Stimulated activated naive CD4-positive, alpha-beta T cell (primary cell): ENCODE measurements at places on chromosomes 13 and 19.

DNA sequence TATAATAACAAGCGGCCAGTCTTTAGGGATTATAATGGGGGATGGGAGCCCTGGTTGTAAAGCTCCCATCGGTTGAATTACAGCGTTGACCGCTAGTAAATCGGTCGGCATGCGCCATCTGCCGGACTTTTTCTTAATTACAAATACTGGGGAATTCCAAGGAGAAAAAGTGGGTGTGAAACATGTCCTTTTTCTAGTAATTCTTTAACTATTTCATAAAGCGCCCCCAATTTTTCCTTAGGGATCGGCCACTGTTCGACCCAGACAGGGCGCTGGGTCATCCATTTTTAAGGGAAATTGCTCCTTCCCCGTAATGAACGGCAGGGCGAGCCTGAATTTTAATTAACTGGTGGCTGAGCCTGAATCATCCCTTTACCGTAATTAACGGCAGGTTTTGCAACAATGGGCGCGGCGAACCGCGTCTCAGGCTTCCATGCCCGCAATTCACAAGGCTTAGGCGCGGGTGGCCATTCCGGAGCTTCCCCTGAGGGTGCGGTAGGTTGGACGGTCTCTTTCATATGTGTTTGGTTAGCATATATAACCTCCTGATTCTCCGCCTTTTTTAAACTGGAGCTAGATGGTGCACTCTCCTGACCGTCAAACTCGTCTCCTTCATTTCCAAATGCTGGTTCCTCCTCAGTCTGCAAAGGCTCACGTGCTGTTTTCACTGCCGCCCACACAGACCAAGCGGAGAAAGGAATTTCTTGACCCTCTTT lies 30.2 kb upstream of the EVI5L start:
- DNase-seq: peak; percentile 29

DNA sequence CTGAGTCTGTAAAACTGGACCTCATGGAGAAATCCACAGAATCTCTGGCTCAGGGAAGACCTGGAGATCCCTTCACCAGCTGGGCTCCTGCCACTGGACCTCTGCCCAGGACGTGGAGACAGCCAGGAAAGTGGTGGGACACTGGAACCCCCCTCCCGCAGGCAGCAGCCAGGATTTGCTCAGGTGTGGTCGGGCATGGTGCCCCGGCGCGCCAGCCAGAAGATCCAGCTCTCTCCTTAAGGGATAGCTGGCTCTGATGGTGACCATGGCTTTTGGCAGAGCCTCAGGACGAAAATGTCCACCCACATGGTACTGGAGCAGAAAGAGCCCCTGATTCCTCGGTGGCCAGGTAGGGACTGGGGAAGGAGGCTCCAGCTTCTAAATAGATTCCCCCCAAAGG lies 26.6 kb upstream of the KCTD15 start:
- DNase-seq: no peak

DNA sequence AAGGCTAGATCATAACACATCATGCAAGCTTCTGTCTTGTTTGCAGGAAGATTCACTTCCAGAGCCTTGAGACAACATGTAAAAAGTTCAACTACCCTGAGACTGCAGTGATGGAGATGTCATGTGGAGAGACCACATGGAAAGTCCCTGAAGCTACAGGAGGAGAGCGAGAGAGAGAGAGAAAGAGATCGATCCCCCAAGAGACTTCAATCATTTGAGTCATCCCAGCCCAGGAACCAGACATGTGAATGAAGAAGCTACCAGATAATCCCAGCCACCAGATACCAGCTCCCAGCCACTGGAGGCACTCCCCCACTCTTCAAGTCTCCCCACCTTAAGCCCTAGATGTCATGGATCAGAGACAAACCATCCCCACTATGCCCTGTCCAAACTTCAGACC lies 10.7 kb upstream of the EVI5L start:
- DNase-seq: no peak

GRCh38 chr13:29857085-29857484 lies 6.7 kb upstream of the UBL3 start:
- no peak for DNase-seq

GRCh38 chr13:81326913-81327312 lies 986.0 kb upstream of the SPRY2 start:
- no peak for DNase-seq

DNA sequence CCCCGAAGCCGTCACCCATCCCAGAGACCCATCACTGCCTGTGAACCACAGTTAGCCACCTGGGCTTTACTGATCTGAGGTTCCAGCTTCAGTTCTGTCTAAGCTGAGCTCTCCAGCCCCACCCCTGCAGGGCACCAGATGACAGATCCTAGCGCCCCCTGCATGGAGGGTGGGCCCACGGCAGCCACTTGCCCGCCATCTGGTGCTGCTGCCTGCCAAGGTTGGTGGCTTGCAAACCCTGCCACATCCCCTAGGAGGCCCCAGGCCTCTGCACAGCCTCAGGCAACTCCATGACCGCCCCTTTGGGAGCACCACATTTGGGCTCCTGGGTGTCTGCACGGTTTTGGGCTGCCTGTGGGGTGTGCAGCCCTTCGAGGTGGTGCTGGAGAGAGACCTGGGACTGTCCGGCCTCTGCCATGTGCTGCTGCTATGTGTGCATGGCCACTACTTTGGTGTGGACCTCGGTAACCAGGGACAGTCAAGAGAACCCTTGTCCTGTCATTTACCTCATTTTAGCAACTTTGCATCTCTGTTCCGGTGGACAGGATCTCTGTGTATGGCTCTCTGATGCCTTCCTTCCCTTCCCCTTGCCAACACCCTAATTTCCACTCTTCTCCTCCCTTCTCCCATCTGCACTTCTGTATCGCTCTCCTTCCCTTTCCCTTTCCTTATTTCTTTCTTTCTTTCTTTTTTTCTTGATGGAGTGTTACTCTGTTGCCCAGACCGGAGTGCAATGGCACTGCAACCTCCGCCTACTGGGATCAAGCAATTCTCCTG lies 17.4 kb upstream of the SDHAF1 start:
- no peak for DNase-seq

- no peak for DNase-seq
These were observed 5.0 kb upstream of the KMT2B start for GRCh38 chr19:35712567-35713505.

DNA sequence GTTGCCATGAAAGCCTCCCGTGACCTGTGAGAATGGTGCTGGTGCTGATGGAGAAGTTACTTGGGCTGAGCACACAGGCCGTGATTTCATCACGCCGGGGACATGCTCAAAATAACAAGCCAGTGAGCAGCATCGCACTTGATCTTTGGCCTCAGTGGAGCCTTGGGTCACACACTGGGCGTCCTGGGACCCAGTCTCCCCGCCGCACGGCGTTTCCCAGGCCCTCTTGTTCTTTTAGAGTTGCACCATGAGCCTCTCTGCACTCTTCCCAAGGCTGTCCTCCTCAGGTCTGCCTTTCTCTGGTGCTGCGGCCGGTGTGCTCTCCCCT lies 9.5 kb upstream of the NDUFS7 start:
- no peak for DNase-seq

- DNase-seq: no peak
These were observed 32.1 kb upstream of the GPR183 start for GRCh38 chr13:99339230-99339721.
